ENCODE measurements at places on chromosomes 6 and 20.

- DNase-seq: no peak
Measured at GRCh38 chr20:32113591-32114260, 4.2 kb downstream of the TM9SF4 start.

- peak; percentile 61 for DNase-seq
Measured at GRCh38 chr20:48530957-48531356, 296.8 kb downstream of the PREX1 start.

GRCh38 chr6:152308306-152308705, 328.9 kb downstream of the SYNE1 start:
- no peak for DNase-seq

GRCh38 chr6:33762713-33763112, 16.0 kb upstream of the IP6K3 start:
- DNase-seq: no peak

- DNase-seq: no peak
Measured at GRCh38 chr20:44990957-44991356, 24.6 kb downstream of the STK4 start.

DNA sequence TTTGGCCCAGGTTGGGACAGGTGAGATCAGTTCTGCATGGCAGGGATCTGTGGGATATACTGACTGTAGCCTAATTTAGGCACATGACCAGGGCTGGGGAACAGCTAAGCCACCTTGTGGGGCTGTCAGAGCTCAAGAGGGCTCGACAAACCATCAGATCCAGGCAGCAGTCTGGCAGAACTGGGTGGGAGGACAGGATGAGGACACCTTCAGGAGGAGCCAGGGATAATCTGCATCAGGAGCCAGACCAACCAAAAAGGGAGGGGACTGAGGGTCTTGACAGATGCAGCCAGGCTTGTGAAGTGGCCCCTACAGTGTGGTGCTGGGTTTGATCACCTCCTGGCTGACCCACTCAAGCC, 123.4 kb downstream of the MAFB start:
- DNase-seq: no peak

Measured in T47D (cell line).